ENCODE measurements at places on chromosomes 5 and 9.
A peak's percentile ranks its signal among the peaks of the same experiment; 100 is the strongest.

- no peak for DNase-seq
Observed at GRCh38 chr9:83765376-83765775, 52.2 kb downstream of the GKAP1 start.

DNA sequence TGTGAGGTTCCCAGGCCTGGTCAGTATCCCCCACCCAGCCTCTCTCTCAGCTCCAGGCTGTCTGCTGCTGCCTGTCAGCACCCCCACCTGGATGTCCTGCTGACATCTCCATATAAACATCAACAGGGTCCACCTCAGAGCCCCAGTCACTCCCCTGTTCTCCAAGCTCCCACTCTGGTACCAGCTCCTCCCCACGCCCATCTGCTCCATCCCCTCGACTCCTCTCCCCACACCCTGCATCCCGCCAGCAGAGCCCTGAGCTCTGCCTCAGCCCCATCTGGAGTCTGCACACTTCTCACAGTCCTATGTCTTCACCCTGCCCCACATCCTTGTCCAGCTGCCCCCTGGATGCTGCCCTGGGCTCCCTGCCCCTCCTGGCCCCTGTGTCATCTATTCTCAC, 67.7 kb upstream of the LRRTM2 start:
- no peak for DNase-seq

DNA sequence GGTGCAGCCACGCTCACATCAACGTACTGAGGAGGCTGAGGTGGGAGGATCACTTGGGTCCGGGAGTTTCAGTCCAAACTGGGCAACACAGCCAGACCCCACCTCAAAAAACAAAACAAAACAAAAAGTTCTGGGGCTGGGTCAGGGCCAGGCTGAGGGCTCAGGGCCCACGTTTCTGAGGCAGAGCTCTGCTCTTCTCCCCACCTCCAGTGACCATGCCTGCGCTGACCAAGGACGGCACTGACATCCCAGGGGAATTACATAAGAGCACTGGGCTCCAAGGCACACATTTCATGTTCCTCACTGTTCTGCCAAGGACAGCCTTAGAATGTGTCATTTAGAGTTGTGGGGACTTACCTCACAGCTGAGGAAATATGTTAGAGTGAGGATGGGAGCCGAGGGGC, 40.4 kb upstream of the TESK1 start:
- DNase-seq: no peak

DNA sequence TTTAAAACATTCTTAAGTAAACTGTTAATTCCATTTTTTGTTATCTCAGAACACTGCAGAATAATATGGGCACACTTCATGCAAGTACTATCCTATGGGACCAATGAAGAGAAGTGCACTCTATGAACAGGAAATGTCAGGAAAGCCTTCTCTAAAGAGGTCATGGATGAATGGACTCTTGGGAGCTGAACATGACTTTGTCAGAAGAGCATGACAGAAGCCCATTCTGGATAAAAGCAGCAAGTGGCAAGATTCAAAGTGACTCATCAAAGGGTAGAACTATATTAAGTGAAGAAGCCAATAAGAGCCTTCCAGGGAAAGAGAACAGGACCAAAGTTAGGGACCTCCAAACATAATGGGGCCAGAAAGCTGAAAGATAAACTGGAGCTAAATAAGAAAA, 94.0 kb downstream of the RAPGEF6 start:
- DNase-seq: no peak

DNA sequence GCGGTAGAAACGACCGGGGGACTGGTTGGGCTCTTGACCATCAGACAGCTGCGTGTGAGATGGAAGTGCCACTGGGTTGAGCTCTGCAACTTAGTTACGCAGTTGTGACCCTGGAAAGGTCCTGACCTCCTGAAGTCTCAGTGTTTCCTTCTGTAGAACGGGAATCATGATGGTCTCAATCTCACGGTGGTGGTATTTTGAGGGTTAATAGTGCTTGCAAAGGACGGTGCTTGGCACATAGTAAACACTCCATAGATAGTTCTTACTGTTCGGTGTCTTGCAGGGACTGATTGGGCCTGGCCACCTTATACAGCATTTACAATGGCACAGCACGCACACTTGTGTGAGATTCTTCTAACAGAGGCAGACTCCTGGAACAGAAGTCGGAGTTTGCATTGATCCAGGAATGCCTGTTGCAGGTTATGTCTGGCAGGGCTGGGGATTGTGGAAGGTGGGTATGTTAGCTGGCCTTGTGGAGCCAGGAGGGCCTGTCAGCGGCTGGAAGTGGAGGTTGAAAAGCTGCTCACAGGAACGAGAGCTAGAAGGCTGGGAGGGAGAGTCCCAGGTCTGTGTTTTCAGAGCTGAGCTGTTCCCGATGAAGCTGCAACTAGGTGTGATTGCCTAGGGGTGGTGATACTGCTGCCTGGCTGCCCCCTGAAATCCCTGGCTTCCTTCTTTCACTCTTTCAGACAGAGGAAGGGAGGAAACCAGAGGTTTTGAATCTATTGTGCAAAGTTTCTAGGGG, 962 bp upstream of the TXN start:
- peak; percentile 24 for DNase-seq

DNA sequence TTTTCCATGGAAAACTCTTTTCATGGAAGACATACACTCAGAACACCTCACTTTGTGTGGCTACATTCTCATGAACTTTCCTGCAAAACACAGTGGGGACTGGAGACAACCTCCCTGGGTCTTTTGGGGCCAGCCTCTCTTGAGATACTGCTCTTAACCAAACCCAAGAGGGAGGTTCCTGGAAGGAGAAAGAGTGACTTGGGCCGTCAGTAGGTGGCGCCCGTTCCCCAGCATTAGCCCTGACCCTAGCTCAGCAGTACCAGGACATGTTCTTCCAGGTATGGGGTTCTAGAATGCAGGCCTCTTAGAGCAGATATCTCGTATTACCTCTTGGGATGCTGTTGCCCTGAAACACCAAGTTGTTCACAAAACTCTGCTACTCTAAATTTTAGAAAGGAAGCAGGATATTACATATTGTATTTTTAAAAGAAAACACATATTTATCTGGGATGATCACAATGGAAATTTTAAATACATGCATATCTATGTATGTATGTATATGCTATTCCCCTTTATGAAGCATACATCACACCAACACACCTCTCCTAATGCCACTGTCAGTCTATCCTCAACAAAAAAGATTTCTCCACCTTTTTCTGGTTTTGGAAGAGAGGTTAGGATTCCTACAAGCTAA, 15.8 kb upstream of the GLIS3 start:
- DNase-seq: peak; percentile 61

GRCh38 chr5:95848701-95849100, 26.2 kb upstream of the GLRX start:
- DNase-seq: peak; percentile 81

- DNase-seq: peak; percentile 33
Observed at GRCh38 chr9:136352682-136353081, 10.9 kb downstream of the DNLZ start.

- peak; percentile 58 for DNase-seq
Observed at GRCh38 chr5:44332285-44332971, 56.8 kb downstream of the FGF10 start.

GRCh38 chr9:121952611-121953010, 140.5 kb downstream of the TTLL11 start:
- DNase-seq: no peak

DNA sequence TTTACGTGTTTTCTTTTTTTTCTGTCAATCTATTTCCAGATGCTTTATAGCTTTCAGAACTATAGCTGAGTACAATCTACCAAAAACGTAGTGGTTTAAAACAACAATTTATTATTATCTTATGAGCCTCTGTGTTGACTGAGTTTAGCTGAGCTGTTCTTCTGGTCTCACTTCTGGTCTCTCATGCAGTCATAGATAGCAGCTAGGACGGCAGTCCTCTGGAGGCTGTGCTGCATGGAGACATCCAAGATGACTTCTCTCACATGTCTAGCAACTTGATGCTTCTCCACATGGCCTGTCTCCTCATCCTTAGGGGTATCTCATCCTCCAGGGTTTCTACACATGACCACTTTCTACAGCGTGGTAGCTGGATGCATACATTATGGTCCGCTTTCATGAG, 22.0 kb upstream of the RAD23B start:
- no peak for DNase-seq

DNA sequence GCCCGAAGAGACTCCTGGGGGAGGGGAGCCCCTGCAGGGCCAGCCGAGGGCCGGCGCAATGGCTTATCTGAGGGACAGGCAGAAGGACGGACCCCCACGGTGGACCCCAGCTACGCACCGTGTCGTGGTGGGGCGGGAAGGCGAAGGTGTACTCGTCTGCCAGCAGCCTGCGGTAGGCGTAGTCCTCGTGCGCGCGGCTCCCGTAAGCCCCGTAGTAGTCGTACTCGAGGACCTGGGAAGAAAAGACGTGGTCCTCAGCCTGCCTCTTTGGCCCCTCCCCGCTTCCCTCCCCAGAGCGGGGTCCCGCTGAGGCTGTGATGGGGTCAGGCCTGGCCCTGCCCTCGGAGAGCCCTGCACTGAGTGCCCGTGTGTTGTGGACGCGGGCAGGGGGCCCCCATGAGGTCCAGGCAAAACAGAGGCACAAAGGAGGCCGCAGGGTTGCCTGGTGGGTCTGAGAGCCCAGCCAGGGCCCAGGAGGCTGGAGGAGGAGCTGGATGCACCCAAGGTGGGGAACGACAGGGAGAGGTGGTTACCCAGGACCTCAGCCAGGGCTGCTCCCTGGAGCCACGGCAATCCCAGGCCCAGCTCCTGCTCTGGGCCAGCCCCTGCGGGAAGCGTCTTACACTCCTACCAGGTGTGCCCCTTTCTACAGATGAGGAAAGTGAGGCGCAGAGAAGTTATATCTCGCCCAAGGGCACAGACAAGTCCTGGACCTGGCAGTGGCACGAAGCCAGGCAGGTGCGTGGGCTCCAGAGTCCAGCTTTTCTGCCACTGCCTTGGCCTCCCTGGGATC, 35.2 kb downstream of the SARDH start:
- no peak for DNase-seq

GRCh38 chr9:3321186-3321585, 204.6 kb downstream of the RFX3 start:
- no peak for DNase-seq

DNA sequence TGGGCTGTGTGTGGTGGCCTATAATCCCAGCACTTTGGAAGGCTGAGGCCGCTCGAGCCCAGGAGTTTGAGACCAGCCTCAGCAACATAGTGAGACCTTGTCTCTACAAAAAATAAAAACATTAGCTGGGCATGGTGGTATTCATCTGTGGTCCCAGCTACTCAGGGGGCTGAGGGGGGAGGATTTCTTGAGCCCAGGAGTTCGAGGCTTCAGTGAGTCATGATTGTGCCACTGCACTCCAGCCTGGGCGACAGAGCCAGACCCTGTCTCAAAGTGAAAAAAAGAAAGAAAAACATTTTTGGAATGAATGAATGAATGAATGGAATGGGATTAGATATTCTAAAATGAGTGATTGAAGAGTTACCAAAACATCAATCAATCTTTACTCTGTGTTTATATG, 85.8 kb downstream of the FGF1 start:
- no peak for DNase-seq

DNA sequence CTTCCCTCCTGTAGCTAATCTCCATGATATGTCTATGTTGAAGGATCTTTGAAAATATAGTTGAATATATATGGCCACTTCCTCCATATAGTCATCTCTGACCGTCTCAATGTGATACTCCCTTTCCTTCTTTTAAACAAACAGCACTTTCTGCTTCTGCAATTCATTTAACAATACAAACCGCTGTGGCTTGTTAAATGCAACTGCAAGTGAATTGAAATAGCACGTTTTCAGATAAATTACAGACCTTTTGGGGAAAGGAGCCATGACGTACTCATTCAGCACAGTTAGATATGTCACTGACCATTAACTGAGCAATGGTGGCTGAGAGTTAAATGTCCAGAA, 82.5 kb downstream of the FBXO38 start:
- no peak for DNase-seq

DNA sequence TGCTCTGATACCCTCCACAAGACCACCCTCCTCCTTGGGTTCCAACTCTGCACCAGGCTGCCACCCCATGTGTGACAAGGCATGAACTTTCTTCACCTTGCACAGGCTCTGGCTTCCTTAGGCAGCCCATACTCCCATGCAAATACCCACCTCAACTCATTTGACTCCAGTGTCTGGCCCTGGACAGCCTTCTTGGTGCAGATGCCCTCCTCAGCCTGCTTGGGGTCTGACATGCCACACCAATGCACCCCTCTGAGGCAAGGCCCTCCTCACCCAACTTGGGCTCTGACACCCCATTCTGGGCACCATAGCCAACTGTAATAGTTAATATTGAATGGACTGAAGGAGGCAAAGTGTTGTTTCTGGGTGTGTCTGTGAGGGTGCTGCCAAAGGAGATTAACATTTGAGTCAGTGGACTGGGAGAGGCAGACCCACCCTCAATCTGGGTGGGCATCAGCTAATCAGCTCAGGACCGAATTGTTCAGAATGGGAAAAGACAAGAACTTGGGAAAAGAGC, 115.0 kb upstream of the EPB41L4A start:
- no peak for DNase-seq

DNA sequence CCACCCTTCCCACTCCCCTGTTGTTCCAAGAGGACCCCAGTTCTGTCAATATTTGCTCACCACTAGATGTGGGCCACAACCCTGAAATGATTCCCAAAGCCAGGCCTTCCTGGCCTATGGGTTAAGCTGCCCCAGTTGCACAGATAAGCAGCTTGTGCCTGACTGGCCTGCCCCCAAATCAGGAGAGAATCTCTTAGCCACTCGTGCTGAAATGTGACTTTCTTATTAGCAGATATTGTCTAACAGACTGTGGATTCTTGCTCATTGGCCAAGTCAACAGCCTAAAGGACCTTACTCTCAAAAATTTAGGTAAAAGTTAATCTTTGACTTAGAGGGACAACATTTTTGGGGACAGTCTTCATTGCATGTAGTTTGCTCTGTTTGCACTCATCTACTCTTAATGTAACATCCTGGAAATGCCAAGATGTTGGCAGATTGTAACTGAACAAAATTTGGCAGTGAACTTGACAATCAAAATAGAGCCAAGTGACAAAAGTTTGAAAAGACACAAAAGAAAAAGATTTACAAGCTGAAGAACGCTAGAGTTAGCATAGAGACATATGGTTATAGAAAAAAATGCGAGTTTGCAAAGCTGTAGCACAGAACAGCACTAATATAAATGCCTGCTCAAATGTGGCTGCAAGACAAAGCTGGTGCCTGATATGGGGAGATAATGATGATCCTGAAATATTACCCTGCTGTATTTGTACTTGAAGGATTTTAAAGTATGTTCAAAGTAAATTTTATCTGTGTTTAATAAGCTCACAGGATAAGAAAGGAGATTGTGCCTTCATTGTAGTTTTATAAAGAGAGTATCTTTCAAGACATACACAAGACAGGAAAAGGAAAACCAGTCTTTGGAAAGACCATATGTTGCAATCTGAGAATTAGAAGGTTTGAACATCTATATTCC, 29.0 kb upstream of the FSD1L start:
- DNase-seq: peak; percentile 38

DNA sequence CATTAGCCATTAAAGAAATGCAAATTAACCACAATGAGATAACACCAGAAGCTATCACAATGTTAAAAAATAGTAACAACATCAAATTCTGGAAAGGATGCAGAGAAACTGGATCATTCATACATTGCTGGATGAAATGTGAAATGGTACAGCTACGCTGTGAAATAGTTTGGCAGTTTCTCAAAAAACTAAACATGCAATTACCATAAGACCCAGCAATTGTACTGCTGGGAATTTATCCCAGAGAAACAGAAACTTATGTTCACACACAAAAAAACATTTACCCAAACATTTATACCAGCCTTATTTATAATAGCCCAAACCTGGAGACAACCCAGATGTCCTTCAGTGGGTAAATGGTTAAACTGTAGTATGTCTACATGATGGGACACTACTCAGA, 592.9 kb downstream of the ZNF608 start:
- no peak for DNase-seq

- DNase-seq: no peak
Observed at GRCh38 chr5:131633830-131634229, 1.2 kb downstream of the RAPGEF6 start.

Data from amniotic epithelial cell (primary cell).